ENCODE measurements at places on chromosomes 7 and 10.

DNA sequence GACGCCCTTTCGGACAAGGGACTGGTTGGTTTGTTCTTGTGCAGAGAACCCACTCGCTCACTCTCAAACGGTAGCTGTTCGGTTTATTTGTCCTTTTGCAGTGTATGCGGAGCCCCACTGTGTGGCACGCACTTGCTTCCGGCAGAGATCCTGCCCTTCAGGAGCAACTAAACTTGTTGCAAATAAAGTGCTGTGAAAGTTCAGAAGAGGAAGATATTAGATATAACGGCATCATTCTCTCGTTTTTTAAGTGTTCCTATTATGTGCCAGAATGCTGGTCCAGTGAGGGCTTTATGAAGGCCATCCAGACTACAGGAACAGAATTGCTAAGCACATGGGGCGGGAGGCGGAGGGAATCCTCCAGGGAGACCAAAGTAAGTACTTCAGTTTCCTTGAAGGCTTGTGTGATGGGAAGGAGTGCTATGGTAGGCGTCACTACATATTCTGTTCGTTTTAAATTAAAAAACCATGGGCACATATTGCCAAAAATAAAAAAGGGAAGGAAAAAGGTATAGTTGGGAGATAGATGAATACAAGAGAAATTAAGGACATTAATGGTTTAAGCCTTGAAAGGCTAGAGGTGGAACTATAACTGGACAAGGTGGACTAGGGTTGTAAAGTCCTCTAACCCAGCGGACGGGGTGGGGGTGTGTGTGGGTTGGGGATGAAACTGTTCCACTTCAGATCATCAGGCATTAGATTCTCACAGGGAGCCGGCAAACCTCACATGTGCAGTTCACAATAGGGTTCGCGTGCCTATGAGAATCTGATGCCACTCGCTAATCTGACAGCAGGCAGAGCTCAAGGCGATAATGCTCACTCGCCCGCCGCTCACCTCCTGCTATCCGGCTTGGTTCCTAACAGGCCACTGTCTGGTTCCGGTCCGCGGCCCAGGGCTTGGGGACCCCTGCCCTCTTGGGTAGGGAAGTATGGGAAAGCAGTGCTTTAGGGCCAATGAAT is 704 bp upstream of the ERLIN1 start:
- peak; percentile 53 for DNase-seq

- no peak for DNase-seq
Observed at GRCh38 chr10:45265996-45266395, 49.4 kb downstream of the OR13A1 start.

GRCh38 chr10:29030900-29031299 is 258.0 kb upstream of the LYZL1 start:
- DNase-seq = no peak

DNA sequence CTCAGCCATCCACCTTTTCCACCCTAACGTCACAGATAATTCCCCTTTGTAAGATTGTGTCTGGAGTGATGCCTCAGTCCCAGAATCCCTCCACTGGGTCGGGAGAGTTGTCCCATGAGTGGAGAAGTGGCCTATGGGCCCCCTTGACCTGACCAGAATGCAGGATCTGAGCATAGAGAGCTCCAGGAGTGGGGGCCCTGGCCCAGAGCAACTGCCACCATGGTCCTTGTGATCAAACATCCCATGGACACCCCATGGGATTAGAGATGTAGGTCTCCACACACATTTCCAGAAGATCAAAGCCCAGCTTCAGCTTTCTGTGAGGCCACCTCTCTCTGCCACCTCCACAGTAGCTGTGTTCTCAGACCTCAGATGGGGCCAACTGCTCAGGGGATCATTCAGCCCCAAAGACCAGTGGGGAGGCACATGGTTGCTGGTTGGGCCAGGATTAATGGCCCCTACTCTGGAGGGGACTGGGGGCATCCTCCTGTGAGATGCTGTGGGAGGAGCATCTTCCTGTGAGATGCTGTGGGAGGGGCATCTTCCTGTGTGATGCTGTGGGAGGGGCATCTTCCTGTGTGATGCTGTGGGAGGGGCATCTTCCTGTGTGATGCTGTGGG is 28.5 kb upstream of the DPYSL4 start:
- no peak for DNase-seq

DNA sequence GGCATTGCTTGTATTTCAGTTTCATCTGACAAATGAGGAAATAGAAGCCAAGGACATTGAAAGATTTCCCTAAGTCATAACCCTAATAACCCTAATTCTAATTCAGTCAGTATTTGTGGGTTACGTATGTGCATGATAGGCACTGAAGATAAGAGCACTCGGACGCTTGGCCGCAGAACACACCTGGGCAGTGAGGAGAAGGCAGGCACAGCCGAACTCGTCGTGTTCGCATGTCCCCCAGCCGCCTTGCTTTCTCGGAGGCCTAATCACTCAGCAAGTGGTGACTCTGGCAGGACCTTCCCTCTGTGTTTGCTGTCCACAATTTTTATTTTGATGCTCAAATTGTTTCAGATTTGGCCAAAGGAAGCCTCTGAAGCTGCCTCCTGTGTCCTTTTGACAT is 23.7 kb downstream of the HKDC1 start:
- DNase-seq = no peak

DNA sequence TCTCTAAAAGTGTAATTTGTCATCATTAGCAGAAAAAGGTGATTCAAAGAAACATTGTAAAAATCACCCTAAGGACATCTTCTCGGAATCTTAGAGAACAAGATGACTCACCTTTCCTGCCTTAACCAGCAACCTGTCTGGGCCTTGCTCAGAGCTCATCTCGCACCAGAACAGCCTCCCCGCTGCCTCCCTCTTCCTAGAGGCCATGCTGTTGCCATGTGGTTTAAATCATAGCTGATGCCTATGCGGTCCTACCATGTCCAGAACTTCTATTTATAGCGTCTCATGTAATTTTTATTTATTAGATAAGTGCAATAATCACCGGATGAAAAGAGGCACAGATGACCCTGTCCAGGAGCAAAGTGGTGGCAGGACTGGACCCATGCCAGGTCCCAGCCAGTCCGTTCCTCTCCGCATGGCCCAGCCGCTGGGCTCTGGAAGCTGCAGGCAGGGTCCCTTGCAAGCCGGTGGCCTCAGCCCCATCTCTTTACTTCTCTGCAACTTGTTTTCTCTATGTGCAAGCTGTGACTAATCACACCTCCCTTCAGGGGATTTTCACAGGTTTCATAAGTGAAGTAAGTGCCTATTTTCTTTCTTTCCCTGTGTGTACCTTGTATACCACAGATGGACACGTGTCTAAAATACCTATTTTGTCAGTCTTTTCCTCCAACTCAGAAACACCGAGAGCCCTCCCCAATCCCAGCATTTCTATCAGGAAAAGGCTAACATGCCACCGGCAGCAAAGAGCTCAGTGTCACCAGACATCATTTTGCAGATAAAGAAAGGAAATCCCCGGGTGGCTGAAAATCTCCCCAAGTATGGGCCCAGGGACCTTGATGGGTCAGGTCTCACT is 27.1 kb downstream of the KLF6 start:
- DNase-seq = no peak

Measured in fibroblast of skin of back (primary cell).